ENCODE measurements at places on chromosomes 4 and X.

GRCh38 chr4:7055990-7056325 is 11.9 kb downstream of the GRPEL1 start:
- peaks cover 33% of the 10 kb centered on the region for H3K4me1 ChIP-seq
- peaks cover 31% of the 10 kb centered on the region for H3K36me3 ChIP-seq
- no peak for DNase-seq
- H3K27me3 ChIP-seq, result no peaks in the 10 kb centered on the region

GRCh38 chr4:130395871-130396270 is 1299.9 kb downstream of the C4orf33 start:
- no peak for DNase-seq
- no peaks in the 10 kb centered on the region for H3K27me3 ChIP-seq
- H3K4me1 ChIP-seq, result no peaks in the 10 kb centered on the region
- H3K27ac ChIP-seq, result no peak overlapping the region
- no peak overlapping the region for H3K4me3 ChIP-seq

DNA sequence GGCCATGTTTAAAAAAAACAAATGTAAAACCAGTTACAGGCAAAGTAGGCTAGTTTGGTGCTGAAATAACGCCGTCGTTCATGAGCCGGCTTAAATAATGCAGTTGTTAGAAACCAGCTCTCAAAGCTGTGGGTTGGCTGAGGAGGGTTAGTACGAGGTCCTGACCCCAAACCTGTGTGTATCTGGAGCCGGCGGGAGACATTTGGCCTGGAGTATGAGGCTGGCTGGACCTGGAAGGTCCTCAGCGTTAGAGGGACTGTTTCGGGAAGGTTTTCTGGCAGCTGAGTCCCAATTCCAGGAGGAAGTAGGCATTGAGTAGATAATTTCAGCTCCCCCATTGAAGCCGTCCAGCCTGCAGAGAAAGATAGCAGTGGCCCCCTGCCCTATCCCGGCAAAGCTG is 73.4 kb upstream of the PPP2R3B start:
- DNase-seq, result no peak
- no peaks in the 10 kb centered on the region for H3K4me1 ChIP-seq
- no peak overlapping the region for H3K4me3 ChIP-seq
- H3K36me3 ChIP-seq, result no peaks in the 10 kb centered on the region
- H3K27me3 ChIP-seq, result no peaks in the 10 kb centered on the region

DNA sequence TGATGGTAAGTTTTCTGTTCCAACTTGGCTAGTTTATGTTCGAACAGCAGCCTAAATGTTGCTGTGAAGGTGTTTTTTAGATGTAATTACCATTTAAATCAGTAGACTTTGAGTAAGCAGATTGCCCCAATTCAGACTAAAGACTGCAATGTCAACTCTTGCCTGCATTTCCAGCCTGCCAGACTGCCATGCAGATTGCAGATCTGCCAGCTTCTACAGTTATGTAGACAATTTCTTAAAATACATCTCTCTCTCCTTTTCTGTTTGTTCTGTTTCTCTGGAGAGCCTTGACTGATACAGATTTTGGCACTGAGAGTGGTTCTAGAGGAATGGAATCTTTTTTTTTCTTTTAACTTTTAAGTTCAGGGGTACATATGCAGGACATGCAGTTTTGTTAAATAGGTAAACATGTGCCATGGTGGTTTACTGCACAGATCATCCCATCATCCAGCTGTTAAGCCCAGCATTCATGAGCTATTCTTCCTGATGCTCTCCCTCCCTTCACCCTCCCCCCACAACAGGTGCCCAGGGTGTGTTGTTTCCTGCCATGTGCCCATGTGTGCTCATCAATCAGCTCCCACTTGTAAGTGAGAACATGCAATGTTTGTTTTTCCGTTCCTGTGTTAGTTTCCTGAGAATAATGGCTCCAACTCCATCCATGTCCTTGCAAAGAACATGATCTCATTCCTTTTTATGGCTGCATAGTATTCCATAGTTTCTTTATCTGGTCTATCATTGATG is 227.8 kb downstream of the CPE start:
- H3K36me3 ChIP-seq, result no peaks in the 10 kb centered on the region
- no peak overlapping the region for H3K27ac ChIP-seq
- no peaks in the 10 kb centered on the region for H3K4me1 ChIP-seq
- no peak overlapping the region for H3K4me3 ChIP-seq

DNA sequence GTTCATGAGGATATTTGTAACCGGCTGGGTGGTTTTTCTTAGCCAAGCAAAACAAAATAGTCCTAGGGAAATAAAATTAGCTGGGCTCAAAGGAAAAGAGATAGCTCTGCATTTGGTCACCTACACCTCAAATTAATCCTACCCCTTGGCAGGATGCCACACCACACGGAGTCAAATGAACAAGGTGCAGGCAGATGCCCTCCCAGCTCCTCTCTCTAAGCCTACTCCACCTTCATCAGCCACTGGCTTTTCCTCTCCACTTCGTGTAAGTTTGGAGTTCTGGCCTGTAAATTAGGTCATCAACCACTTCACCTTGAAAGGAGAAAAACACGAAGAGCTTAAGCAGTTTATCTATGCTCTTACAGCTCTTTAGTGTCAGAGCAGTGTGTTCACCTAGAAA is 1.4 kb downstream of the DDIT4L start:
- H3K4me1 ChIP-seq, result peaks cover 23% of the 10 kb centered on the region
- peaks cover 18% of the 10 kb centered on the region for H3K27me3 ChIP-seq
- H3K36me3 ChIP-seq, result no peaks in the 10 kb centered on the region
- no peak overlapping the region for H3K4me3 ChIP-seq
- H3K27ac ChIP-seq, result no peak overlapping the region

- H3K36me3 ChIP-seq, result no peaks in the 10 kb centered on the region
- no peaks in the 10 kb centered on the region for H3K4me1 ChIP-seq
- H3K4me3 ChIP-seq, result no peak overlapping the region
- H3K27me3 ChIP-seq, result no peaks in the 10 kb centered on the region
- no peak for DNase-seq
These were observed 1367.0 kb downstream of the PCDH7 start for GRCh38 chr4:32087211-32087610.

GRCh38 chrX:24204331-24204730 is 54.8 kb downstream of the ZFX start:
- no peak overlapping the region for H3K4me3 ChIP-seq
- no peaks in the 10 kb centered on the region for H3K27me3 ChIP-seq
- no peak for DNase-seq
- peaks cover 12% of the 10 kb centered on the region for H3K4me1 ChIP-seq
- peaks cover 31% of the 10 kb centered on the region for H3K36me3 ChIP-seq

DNA sequence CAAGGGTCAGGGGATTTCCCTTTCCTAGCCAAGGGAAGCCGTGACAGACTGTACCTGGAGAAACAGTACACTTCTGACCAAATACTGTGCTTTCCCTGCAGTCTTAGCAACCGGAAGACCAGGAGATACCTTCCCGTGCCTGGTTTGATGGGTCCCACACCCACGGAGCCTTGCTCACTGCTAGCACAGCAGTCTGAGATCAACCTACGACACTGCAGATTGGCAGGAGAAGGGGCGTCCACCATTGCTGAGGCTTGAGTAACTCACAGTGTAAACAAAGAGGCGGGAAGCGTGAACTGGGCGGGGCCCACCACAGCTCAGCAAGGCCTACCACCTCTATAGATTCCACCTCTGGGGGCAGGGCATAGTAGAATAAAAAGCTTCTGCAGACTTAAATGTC is 48.7 kb upstream of the SRD5A3 start:
- no peaks in the 10 kb centered on the region for H3K4me1 ChIP-seq
- H3K27me3 ChIP-seq, result no peaks in the 10 kb centered on the region
- no peak overlapping the region for H3K27ac ChIP-seq
- DNase-seq, result peak; percentile 51
- no peak overlapping the region for H3K4me3 ChIP-seq

- no peaks in the 10 kb centered on the region for H3K36me3 ChIP-seq
- H3K4me1 ChIP-seq, result no peaks in the 10 kb centered on the region
- DNase-seq, result peak; percentile 60
- H3K27me3 ChIP-seq, result no peaks in the 10 kb centered on the region
- no peak overlapping the region for H3K27ac ChIP-seq
- no peak overlapping the region for H3K4me3 ChIP-seq
These were observed 162.3 kb upstream of the EDNRA start for GRCh38 chr4:147318586-147318985.

DNA sequence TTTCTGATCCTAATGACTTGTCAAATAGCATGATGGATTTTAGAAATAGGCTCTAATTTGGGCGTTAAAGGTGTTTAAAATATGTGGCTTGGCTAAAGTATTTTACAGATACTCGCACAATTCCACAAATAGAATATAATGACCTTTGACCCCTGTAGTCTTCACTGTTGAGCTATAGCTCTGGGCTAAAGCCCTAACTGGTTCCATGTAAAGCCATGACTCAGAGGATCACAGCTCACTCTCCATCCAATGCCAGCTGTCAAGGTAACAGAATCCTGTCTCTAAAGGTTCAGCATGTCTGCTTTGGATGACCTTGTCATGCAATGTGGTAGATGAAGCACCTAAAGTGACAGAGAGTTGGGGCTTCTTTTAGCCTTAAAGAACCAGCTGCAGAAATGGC is 42.5 kb downstream of the TLR10 start:
- H3K4me3 ChIP-seq, result no peak overlapping the region
- H3K27me3 ChIP-seq, result no peaks in the 10 kb centered on the region
- no peaks in the 10 kb centered on the region for H3K36me3 ChIP-seq

DNA sequence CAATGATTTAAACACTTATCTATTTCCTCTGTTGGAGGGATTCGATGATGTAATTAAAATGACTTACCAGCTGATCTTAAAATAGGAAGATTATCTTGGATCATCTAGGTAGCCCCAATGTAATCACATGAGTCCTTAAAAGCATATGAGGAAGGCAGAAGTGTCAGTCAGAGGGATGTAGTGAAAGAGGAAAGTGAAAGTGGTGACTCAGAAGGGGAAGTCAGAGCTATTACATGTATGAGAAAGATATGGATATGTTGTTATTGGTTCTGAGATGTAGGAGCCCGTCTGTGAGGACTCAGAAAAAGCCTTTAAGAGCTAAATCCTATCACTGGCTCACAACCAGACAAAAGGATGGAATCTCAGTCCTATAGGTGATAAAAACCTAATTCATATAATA is 456.4 kb downstream of the DACH2 start:
- H3K27ac ChIP-seq, result no peak overlapping the region
- no peak overlapping the region for H3K4me3 ChIP-seq
- H3K36me3 ChIP-seq, result no peaks in the 10 kb centered on the region
- DNase-seq, result no peak

- peak overlapping the region; percentile 64 for H3K4me3 ChIP-seq
- peak overlapping the region; percentile 55 for H3K27ac ChIP-seq
- peaks cover 10% of the 10 kb centered on the region for H3K36me3 ChIP-seq
- DNase-seq, result no peak
- H3K27me3 ChIP-seq, result no peaks in the 10 kb centered on the region
- H3K4me1 ChIP-seq, result peaks cover 29% of the 10 kb centered on the region
These were observed 307 bp downstream of the ATG4A start for GRCh38 chrX:108091878-108092291.

DNA sequence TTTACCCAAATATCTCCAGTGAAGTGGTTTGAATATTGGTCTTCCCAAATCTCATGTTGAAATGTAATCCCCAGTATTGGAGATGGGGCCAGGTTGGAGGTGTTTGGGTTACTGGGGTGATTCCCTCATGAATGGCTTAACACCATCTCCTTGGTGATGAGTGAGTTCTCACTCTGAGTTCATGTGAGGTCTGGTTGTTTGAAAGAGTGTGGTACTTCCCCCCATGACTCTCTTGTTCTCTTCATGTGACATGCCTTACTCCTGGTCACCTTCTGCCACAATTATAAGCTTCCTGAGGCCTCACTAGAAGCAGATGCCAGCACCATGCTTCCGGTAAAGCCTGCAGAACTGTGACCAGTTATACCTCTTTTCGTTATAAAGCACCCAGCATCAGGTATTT is 32.9 kb upstream of the OTUD4 start:
- no peak overlapping the region for H3K4me3 ChIP-seq
- H3K4me1 ChIP-seq, result no peaks in the 10 kb centered on the region
- no peaks in the 10 kb centered on the region for H3K36me3 ChIP-seq
- no peak for DNase-seq
- H3K27me3 ChIP-seq, result no peaks in the 10 kb centered on the region

DNA sequence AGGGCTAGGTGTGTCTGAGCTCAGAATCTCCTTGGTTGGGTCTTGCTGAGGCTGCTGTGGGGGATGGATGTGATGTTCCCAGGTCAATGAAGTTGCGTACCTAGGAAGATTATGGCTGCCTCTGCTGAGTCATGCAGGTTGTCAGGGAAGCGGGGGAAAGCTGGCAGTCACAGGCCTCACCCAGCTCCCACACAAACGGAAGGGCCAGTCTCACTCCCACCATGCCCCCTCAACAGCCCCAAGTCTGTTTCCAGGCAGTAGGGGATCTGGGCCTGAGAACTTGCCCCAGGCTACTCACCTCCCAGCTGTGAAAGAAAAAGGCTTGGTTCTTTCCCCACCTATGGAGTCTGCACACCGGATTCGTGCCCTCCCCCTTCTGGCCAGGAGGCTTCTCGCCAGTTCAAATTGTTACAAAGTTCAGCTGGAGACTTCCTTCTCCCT is 72.9 kb downstream of the WDR44 start:
- H3K4me1 ChIP-seq, result no peaks in the 10 kb centered on the region
- DNase-seq, result no peak
- H3K27me3 ChIP-seq, result no peaks in the 10 kb centered on the region
- peaks cover 3% of the 10 kb centered on the region for H3K36me3 ChIP-seq
- no peak overlapping the region for H3K27ac ChIP-seq

- no peak overlapping the region for H3K4me3 ChIP-seq
- no peaks in the 10 kb centered on the region for H3K4me1 ChIP-seq
- peak overlapping the region; percentile 78 for H3K27ac ChIP-seq
- H3K36me3 ChIP-seq, result no peaks in the 10 kb centered on the region
These were observed 81.1 kb upstream of the RAPGEF2 start for GRCh38 chr4:159021597-159022385.

- no peak for DNase-seq
- H3K27me3 ChIP-seq, result no peaks in the 10 kb centered on the region
- H3K27ac ChIP-seq, result no peak overlapping the region
- H3K36me3 ChIP-seq, result no peaks in the 10 kb centered on the region
These were observed 39.3 kb upstream of the MAGEA10 start for GRCh38 chrX:152177497-152178269.

GRCh38 chrX:39149761-39150160 is 348.5 kb downstream of the MID1IP1 start:
- H3K27me3 ChIP-seq, result no peaks in the 10 kb centered on the region
- H3K27ac ChIP-seq, result no peak overlapping the region
- no peaks in the 10 kb centered on the region for H3K4me1 ChIP-seq
- H3K36me3 ChIP-seq, result no peaks in the 10 kb centered on the region
- DNase-seq, result peak; percentile 80
- no peak overlapping the region for H3K4me3 ChIP-seq

- peak overlapping the region; percentile 58 for H3K4me3 ChIP-seq
- peak; percentile 22 for DNase-seq
- H3K27me3 ChIP-seq, result peaks cover 3% of the 10 kb centered on the region
- no peaks in the 10 kb centered on the region for H3K36me3 ChIP-seq
- H3K4me1 ChIP-seq, result peaks cover 6% of the 10 kb centered on the region
- peak overlapping the region; percentile 86 for H3K27ac ChIP-seq
These were observed 14.6 kb downstream of the NDUFB11 start for GRCh38 chrX:47129899-47130358.

- peak; percentile 19 for DNase-seq
- H3K36me3 ChIP-seq, result no peaks in the 10 kb centered on the region
- no peak overlapping the region for H3K27ac ChIP-seq
These were observed 23.5 kb upstream of the SOWAHD start for GRCh38 chrX:119734897-119735339.
